ENCODE measurements at places on chromosomes 3 and 15.

DNA sequence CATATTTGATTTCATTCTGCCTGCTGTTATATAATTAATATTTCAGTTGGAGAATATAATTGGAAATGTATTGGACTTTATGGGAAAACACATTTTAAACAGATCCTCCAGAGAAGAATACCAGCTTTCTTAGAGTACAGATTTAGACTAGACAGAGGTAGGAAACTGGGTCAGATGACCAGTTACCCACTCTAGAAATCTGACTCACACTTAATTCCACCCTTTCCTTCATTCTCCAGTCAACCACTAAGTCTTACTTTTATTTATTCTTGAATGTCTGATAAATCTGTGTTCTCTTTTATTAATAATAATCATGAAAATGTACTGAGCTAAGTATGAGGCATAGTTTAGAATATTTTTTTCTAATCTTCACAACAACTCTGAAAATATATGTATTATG, 110.7 kb downstream of the LRRC49 start:
- no peak for DNase-seq

DNA sequence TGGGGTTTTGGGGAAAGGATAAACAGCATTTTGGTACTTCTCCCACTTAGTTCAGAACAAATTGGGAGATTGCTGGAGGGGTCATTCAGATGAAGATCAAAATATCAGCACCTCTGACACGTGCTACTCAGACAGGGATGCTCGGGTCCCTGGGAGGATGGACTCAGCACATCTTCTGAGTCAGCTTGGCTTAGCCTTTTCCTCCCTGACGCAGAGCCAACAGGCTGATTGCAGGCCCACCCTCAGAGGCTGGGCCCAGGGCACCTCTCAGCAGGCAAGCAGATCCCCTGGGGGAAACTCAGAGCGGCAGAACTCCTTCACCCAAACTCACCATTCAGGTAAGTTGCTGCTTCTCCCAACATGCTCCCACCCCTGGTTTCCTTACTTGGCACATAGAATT, 304.9 kb downstream of the TLE3 start:
- DNase-seq = no peak

- no peak for DNase-seq
Observed at GRCh38 chr15:83697716-83698115, 43.8 kb downstream of the ADAMTSL3 start.

- DNase-seq = no peak
Observed at GRCh38 chr15:27768732-27769475, 330.2 kb downstream of the OCA2 start.

GRCh38 chr3:107810171-107811071, 280.4 kb downstream of the CD47 start:
- no peak for DNase-seq

Data from amygdala (tissue), 56 donors.